ENCODE measurements at places on chromosomes 16 and 17. TPM values are rescaled to one million over a fixed set of nuclear protein-coding genes. Genes with fewer than 3 reads are reported as not detected.

RNF222 gene
- not detected for total RNA-seq

SLC7A5 gene
- 469 TPM for total RNA-seq

GRCh38 chr17:81715872-81716673 is 4.0 kb downstream of the SLC25A10 start:
- DNase-seq: no peak

- no peak for DNase-seq
Observed at GRCh38 chr16:75380870-75381269, 52.4 kb downstream of the CFDP1 start.

GRCh38 chr17:65121916-65122806 is 15.0 kb upstream of the RGS9 start:
- DNase-seq: no peak

DNA sequence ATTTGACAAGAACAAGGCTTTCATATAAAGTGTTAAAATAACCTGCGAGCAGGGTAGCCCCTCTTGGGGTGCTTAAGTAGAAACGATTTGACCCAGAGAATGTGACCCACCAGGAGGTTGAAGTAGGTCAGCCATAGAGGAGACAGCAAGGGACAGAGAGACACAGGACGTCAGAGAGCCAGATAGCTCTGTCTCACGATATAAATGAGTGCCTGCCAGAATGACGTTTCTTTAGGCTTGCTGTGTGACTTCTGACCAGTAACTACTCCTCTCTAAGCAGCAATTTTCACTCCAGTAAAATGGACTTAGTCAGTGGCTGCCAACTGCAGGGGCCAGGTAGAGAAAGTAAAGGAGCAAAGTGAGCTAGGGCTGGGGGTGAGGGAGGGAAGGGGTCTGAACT is 473.0 kb upstream of the C16orf82 start:
- DNase-seq: no peak

- no peak for DNase-seq
Observed at GRCh38 chr16:6111390-6111789, 1013.8 kb upstream of the EEF2KMT start.

GRCh38 chr17:16342979-16343378 is 10.3 kb downstream of the CENPV start:
- DNase-seq: no peak

- peak; percentile 86 for DNase-seq
Observed at GRCh38 chr17:47840742-47841487, at the start of gene SCRN2. Gene SCRN2, minus strand, starts transcription at chr17:47841273. Its CDS starts 430 bp downstream, at chr17:47840843.

DNA sequence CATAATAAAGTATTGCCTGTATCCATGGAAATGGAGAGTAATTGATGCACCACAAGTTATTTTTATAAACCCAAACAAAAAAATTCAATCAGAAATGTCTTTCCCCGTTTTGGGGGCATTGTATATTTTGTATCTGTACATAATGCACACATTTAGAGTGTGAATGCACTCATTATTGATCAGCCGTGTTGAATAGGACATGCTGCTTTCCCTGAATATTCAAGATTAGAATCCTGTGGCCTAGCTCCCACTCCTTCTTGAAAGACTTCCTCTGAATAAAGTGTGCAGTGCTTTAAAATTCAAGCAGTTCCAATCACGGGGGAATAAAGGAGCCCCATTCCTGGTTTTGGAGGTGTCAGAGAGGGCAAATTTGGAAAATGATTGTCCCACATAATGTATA is 103.8 kb upstream of the TOX3 start:
- DNase-seq: no peak

KRTAP4-5 gene
- total RNA-seq: not detected

GRCh38 chr17:45436625-45437464 is 4.2 kb upstream of the ARHGAP27 start:
- DNase-seq: no peak

GRCh38 chr17:31318298-31318801 is 3.1 kb downstream of the EVI2A start:
- peak; percentile 46 for DNase-seq

- no peak for DNase-seq
Observed at GRCh38 chr17:72700226-72700625, 392.3 kb downstream of the SLC39A11 start.

- no peak for DNase-seq
Observed at GRCh38 chr17:64174686-64175456, 44.9 kb upstream of the ERN1 start.

DNA sequence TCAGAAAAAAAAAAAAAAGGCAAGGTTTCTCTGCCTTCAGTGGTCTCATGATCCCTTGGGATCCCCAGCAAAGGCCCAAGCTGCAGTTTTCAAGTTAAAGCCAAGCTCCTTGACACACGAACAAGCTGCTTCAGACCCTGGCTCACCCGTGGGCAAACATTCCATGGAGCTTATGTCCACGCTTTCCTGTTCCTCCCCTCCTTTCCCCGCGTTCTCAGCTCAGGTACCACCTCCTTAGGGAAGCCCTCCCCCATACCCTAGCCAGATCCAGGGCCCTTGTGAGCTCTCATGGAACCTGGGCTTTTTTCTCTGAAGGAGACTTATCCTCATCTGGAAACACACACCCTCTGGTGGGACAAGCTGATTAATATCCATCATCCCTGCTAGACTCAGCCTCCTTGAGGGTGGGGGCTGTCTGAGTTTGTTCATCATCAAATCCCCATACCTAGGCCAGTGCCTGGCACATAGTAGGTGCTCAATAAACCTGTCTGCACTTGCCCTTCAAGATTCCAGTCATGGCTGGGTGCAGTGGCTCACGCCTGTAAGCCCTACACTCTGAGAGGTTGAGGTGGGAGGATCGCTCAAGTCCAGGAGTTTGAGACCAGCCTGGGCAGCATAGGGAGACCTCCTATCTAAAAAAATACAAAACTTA is 54.7 kb downstream of the COTL1 start:
- DNase-seq: no peak

DNA sequence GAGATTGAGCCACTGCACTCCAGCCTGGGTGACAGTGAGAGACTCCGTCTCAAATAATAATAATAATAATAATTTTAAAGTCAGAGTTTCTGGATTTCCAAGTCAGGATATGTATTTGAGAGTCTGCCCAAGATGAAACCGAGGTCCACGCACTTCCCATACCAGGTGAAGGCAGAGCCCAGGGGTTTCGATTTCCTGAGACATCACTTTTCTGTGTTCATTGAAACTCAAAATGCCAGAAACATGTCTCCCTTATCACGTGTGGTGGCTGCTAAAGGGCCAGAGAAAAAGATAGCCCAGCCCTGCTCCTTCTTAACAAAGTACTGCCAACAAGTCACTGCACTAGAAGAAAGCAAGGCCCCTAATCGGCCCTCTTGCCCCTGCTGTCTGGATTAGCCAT is 9.8 kb upstream of the RNF157 start:
- no peak for DNase-seq

DNA sequence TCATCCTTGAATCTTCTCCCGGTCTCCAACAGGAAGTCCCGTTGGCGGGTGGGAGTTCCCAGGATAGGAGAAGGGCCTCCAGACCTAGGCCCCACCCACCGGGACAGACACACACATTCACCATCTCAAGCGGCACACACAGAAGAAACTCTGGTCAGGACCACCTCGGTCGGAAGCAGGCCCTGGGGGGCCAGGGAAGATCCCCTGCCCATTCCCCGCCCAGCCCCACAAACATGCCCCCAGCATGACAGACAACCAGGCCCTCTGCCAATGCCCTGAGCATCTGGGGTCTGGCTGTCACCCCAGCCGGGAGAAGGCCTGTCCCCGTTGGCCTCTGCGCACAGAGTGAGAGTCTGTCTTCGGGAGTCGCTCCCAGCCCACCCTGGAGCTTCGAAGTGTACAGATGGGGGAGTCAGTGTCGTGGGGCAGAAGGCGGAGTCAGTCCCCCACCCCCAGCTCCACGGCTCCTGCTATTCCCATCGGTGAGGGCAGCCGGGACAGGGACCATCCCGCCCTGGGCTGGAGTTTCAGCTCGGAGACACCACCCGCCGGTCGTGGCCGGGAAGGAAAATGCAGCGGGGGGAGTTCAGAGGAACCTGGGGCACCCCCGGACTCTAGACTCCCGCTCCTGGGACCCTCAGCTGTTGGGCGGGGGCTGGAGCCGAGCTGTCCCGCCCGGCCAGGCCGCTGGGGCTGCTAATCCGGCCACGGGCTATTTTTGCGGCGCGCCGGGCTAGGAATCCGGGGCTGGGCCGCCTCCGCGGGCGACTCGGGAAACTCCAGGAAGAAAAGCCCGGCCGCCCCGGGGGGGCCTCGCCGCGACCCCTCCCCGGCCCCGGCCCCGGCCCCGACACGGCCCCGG is 660 bp downstream of the RHBDF1 start:
- DNase-seq: no peak

KRT14 gene
- total RNA-seq: not detected

DNA sequence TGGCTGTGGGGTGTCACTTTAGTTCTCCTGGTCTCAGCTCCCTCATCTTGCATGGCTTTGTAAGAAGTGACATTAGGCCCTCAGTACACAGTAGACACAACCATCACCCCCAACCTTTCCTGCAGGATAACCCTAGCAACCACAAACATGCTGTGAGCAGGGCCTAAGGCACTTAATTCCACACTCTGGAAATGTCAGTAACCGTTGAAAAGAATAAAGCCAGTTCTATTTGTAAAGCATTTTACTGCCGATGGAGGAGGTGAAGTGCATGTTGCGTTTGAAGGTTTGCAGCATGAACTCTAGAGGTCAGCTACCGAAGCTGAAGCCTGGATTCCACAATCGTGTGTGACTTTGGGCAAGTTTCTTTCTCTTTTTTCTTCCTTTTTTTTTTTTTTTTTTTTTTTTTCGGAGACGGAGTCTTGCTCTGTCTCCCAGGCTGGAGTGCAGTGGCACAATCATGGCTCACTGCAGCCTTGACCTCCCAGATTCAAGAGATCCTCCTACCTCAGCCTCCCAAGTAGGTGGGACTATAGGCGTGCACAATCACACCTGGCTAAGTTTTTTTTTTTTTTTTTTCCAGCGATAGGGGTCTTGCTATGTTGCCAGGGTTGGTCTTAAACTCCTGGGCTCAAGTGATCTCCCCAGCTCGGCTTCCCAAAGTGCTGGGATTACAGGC is 26.1 kb upstream of the TOB1 start:
- DNase-seq: no peak

PRSS8 gene
- not detected for total RNA-seq

DNA sequence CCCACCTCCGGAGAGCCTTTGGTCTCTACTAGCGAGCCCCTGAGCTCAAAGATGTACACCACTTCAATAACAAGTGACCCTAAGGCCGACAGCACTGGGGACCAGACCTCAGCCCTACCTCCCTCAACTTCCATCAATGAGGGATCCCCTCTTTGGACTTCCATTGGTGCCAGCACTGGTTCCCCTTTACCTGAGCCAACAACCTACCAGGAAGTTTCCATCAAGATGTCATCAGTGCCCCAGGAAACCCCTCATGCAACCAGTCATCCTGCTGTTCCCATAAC is 702 bp downstream of the SPN start:
- no peak for DNase-seq

DNA sequence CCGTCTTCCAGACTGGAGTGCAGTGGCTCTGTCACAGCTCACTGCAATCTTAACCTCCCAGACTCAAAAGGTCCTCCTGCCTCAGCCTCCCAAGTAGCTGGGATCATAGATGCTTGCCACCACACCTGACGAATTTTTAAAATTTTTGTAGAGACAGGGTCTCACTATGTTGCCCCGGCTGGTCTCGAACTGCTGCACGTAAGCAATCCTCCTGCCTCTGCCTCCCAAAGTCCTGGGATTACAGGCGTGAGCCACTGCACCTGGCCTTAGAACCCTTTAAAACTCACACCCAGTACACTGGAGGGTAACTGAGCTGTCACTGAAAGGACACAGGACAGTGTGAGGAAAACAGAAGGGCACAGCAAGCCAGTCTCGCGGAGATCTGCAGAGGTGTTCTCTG is 97.6 kb upstream of the NOL11 start:
- DNase-seq: no peak

GRCh38 chr17:55829995-55830612 is 79.3 kb downstream of the PCTP start:
- DNase-seq: no peak

- DNase-seq: no peak
Observed at GRCh38 chr17:71234349-71234748, 886.5 kb upstream of the SOX9 start.

- no peak for DNase-seq
Observed at GRCh38 chr17:10698096-10698818, 863 bp downstream of the ADPRM start.

- no peak for DNase-seq
Observed at GRCh38 chr16:15976929-15977637, 27.7 kb downstream of the ABCC1 start.

RAP1GAP2 gene
- 0.20 TPM for total RNA-seq

DNA sequence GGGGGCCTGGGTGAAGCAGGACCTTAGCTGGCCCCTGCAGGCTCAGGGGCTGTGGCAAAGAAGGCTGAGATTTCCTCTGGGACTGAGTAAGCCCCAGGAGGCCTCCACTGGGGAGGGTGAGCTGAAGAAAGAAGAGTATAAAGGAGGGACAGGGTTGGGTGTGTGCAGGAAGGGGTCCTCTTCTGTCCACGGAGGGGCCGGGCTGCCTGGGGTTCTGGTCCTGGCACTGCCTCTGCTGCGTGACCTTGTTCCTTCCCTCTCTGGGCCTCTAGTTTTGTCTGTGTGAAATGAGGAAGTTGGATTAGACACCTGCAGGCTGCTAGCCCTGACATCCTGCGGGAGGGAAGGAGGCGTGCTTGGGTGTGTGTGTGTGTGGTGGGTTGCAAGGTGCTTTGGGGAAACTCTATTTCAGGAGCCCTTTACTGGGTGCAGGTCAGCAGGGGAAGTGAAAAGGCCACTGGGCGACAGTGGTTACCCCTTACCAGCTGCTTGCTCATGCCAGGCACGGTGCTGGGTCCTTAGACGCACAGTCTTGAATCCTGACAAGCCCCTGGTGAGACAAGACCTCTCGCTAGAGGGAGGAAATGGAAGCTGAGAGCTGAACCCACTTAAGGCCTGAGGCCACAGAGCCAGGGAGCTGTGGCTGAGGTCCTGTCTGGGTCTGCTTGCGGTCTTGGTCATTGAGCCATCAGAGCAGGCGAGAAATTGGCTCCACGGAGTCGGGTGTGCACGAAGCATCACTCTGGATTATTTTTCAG is 60.7 kb downstream of the OR1D5 start:
- no peak for DNase-seq

CDH3 gene
- 0.51 TPM for total RNA-seq

GRCh38 chr16:51442141-51442870 is 291.2 kb upstream of the SALL1 start:
- no peak for DNase-seq

DNA sequence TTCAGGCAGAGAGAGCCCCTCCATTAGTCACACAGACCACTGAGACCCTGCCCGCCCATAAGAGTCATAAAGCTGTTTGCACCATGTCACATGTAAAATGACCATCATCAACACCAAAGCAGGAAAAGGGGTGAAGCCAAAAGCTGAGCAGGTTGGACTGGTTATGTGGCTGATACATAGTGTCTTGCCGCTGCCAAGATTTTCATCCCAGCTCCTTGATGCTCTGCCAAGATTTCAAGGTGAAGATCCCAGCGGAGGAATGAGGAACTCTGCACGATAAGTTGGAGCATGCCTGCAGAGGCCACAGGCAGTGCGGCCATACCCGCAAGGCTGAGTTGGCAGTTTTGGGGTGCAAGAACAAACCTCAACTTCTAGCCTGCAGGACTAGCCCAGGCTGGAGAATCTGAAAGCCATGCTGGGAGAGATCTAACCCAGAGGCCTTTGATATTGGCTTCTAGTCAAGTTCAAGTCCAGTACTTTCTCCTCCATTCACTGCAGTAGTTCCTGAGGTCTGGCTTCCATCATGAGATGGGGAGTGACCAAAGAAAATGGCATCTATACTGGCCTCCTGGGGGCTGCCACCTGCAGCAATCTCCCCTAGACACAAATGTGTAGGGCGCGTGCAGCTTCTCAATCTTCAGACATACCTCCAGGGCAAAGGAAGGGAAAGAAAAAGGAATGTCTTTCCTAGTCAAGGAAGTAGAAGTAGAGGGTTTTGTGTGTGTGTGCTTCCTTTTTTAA is 79.7 kb upstream of the NOL11 start:
- no peak for DNase-seq
